Placental pericyte (primary cell): ENCODE measurements at places on chromosomes 5 and 9. TPM values are rescaled to one million over a fixed set of nuclear protein-coding genes. Genes with fewer than 3 reads are reported as not detected.

MYORG gene
- 0.22 and 1.4 TPM in 2 replicates for total RNA-seq

CNTRL gene
- total RNA-seq, result 4.6 and 11.2 TPM in 2 replicates

CCL28 gene
- 4.2 and 6.3 TPM in 2 replicates for total RNA-seq

OBP2B gene
- not detected in 2 replicates for total RNA-seq
